ENCODE measurements at places on chromosomes 1 and 21.

DNA sequence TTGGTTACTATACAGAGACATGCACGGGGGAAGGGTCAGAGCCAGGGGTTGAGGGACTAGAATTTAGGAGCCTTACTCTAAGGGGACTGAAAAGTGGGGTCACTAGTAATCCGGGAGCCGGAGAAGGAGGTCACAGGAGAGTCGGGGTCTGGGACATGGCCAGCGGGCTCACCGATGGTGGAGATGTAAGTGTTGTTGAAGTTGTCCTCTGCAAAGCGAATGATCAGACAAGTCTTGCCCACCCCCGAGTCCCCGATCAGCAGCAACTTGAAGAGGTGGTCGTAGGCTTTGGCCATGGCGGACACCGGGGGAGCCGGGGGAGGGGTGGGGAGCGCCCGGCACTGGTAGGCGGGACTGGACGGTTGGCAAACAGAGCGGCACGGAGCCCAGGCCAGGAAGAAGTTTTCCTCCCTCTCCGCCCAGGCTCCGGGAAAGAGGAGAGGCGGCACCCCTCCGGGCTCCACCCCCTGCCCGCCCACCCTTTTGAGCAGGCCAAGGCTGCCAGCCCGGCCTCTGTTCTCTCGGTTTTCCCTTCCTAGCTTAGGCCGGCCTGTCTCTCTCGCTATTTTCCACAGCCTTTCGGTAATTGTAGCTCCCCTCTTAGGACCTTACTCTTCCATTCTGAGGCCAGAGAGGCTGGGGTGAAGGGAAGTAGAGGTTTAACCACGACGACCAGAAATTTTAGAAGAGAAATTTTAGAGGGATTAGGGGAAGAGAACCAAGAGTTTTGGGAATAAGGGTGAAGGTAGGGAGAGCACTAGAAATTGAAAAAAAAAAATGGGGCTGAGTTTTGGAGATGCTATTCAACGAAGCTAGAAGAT is at the start of gene RAB13:
RAB13 (minus strand) TSS at position 399 of the 821 bp plus-strand sequence; CDS start at position 296, 103 bp downstream.
- DNase-seq, result peak; percentile 73

DNA sequence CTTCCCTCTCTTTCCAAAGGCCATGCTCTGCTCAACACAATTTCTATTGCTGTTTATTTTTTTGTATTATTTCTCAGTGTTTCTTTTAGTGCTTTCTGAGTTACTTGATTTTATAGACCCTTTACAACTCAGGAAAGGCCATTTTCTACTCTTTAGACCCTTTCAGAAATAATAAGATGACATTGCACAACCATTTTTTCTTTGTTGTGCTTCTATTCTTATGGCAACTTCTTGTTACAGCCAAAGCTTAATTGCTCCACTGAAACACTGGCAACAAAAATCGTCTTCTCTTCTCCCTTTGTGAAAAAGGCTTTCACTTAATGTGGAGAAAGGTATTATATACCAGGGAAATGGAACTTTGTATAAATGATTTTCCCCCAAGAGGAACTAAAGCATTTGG is 39.0 kb upstream of the SAMSN1 start:
- DNase-seq, result no peak

- no peak for DNase-seq
Measured at GRCh38 chr1:243926803-243927245, 76.8 kb upstream of the AKT3 start.

DNA sequence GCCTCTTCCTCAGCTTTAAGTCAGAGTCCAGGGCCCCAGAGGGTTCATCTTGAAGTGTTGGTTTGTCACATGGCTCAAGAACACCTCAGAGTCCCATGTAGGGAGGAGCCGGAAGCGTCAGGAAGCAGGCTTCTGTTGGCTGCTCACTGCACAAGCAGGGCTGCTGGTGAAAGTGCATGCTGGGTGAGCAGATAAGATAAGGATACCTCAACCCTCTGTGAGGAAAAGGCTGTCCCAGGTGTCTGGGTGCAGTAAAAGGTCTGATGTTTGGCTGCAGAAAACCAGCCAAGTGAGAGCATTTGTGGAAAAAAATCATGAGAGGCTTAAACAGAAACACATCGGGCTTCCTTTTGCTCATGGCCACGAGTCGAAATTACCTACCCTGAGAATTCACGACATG is 6.2 kb upstream of the TEX35 start:
- DNase-seq, result no peak

- no peak for DNase-seq
Measured at GRCh38 chr1:1082239-1082775, 8.2 kb upstream of the RNF223 start.

DNA sequence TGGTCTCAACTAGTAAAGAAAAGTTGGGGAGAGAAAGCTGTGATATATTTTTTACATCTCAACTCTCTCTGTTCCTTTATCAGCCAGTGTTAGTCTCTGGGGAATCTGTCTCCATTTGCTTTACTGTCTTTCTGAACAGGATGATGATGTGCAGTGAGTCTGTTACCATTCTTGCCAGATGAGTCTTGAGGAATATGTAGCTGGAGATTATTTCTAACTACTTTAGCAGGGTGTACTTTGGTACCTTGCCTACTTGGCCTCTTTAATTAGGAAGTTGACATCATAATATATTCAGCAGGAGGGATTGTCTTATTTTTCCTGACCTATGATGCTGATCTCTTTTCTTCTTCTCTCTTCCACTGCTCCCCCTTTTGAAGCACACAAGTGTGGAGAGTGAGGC is 15.7 kb upstream of the HAX1 start:
- no peak for DNase-seq

GRCh38 chr1:211198880-211199279 is 60.3 kb upstream of the RCOR3 start:
- DNase-seq, result no peak

- DNase-seq, result no peak
Measured at GRCh38 chr1:69947837-69948236, 257.5 kb downstream of the LRRC40 start.

DNA sequence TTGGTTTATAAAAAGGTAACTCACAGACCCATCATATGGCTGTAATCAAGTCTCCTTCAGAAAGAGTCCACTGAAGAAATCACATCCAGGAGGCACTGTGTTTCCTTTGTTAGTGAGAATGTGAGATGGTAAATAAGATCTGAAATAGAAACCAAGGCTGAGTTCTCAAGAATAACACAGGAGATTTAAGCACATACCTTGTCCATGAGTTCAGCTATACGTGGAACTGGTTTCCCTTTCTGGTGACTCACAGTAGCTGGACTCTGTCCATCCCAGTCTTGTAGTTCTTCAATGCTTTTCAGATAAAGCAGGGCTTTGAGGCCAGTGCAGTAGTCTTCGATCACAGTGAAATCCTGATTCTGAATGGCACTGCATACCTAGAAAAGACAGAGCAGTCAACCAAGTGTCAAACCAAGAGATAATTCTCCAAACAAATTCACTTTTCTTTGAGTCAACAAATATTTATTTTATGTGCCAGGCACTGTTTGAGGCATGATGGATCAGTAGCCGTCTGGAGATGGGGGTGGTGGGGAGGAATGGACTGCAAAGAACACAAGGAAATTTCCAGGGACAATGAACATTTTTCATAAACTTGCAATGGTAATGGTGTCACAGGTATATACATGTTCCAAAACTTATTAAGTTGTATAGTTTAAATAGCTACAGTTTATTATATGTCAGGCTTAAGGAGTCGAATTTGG is 471.4 kb downstream of the PTBP2 start:
- DNase-seq, result no peak

DNA sequence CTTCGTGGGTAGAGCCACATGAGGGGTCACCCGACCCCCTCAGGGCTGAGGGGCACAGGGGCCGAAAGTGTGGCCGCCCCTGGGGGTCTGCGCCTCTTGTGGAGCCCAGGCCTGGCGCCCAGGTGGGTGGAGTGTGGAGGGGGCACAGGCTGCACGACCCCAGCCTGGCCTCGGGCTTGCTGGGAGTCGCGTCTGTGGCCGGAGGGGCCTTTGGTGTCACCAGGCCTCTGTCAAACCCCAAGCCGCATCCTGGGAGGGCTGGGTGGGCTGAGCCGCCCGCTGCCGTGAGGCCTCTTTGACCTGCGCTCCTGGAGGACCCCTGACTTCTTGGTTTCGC is 60.7 kb downstream of the FAAP20 start:
- DNase-seq, result no peak

DNA sequence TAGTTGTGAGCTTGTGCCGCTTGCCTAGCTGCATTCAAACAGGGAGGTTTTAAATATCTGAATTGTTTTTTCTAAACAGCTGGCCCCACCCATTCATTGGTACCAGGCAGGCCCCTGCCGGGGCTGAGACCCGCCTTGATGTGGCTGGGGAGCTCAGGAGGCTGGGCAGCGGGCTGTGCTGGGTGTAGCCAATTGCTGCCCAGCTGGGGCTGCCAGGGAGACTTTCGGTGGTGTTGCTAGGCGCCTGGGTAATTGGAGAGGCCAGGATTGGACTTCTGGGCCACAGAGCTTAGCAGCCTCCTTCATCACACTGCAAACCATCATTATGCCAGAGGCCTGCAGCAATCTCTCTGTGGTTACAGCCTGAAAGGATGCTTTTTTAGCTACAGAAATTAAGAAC is 12.2 kb downstream of the RHBDL2 start:
- peak; percentile 63 for DNase-seq

DNA sequence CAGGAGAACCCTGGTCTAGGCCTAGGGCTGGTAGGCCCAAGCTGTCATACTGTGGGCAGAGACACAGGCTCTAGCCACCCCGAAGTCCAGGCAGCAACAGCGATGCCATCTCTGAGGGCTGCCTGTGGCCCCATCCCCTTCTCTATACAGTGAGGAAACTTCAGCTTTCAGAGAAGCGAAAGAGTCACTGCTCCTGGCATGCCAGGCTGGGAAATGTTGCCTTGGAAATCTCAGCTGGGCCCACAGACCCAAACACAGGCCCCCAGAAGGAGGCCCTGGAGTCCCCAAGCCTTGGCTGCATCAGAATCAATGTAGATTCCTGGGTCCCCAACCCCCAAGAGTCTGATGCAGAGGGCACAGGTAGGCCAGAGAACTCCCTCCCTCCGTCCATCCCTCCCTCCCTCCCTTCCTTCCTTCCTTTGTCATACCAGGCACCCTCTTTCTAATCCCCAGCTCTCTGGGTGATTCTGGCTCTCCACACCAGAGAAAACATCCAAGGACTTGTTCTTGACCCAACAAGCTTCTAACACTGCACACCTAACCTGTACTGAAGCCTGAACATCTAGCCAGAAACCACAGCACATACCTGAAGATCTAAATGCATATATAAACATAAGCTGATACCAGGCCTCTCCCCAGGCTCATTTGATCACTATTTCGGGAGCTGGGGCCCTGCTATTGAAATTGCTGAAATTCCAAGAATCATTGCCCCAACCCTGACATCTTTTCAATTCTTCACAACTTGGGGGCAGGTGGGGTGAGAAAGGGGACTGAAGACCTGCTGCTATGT is 143.2 kb upstream of the EDN2 start:
- no peak for DNase-seq

GRCh38 chr1:165354739-165355138 is 1.8 kb downstream of the LMX1A start:
- DNase-seq, result no peak

Measured in anterior cingulate cortex (tissue), 58 donors.